ENCODE measurements at places on chromosomes 5 and 9. TPM values are rescaled to one million over a fixed set of nuclear protein-coding genes. Genes with fewer than 3 reads are reported as not detected.

The RXRA gene
- 24.4 TPM for polyA plus RNA-seq

The DOCK8 gene
- 2.9 TPM for polyA plus RNA-seq

The NIPAL4 gene
- polyA plus RNA-seq = 4.0 TPM

The PRR16 gene
- polyA plus RNA-seq = 1.3 TPM

The TLX3 gene
- polyA plus RNA-seq = not detected

The CCNO gene
- 6.7 TPM for polyA plus RNA-seq

The RNF183 gene
- 5.6 TPM for polyA plus RNA-seq

The PAEP gene
- not detected for polyA plus RNA-seq

The PCDHB8 gene
- not detected for polyA plus RNA-seq

The PTGDS gene
- polyA plus RNA-seq = 18.6 TPM

The SH3RF2 gene
- 20.8 TPM for polyA plus RNA-seq

The TMEM215 gene
- polyA plus RNA-seq = not detected

The ZNF883 gene
- 1.1 TPM for polyA plus RNA-seq

The FRMPD1 gene
- polyA plus RNA-seq = not detected

The PRPF4 gene
- polyA plus RNA-seq = 11.4 TPM

The SREK1IP1 gene
- polyA plus RNA-seq = 20.5 TPM

All from stomach (tissue), 19 donors.